Osteoblast (primary cell): ENCODE measurements at places on chromosomes 5 and 9. TPM values are rescaled to one million over a fixed set of nuclear protein-coding genes. Genes with fewer than 3 reads are reported as not detected.

The PCDH1 gene
- 0.29 and 1.4 TPM in 2 replicates for total RNA-seq

The TMOD1 gene
- total RNA-seq: not detected in 2 replicates

The PCDHA9 gene
- 0.29 and 0.36 TPM in 2 replicates for total RNA-seq

The FAM221B gene
- not detected in 2 replicates for total RNA-seq

- DNase-seq: no peak
These were observed 244.9 kb upstream of the KCNN2 start for GRCh38 chr5:114116981-114117380.

- no peak for DNase-seq
These were observed 34.7 kb downstream of the DTWD2 start for GRCh38 chr5:118953652-118954005.

- DNase-seq: no peak
These were observed 32.4 kb upstream of the CEP120 start for GRCh38 chr5:123455640-123456039.

DNA sequence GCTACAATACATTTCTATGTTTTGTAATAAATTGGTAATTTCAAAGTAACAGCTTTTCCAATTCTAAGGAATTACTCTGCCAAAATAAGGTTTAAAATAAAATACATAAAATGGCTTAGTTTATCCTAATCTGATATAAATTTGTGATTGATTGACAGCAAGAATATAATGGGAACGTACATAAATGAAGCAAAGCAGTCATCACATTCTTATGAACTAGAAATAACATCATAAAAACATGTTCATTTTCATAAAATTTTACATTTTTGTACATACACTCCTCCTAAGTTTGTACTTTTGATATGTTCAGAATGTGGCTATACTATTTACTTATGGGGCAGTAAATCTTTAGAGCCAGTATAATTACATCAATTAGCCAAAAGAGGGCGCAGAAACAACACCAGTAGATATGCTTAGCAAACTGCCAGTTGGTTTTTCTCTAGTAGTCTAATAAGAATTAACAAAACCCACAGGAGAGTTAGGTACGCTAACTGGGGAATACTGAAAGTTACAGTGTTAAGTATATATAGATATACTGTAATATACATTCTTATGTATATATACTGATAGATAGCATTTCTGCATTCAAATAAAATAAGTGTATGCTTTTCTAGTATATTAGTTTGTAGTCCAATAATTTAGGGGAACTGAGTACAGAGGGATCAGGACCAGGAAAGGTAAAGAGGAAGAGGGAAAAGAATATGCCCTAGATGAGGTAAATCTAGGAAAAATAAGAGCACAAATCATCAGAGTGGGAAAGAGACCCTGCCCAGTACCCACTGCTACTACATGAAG, 76.8 kb downstream of the ZDHHC21 start:
- DNase-seq: no peak

The IRX4 gene
- not detected in 2 replicates for total RNA-seq

The AGXT2 gene
- not detected in 2 replicates for total RNA-seq

DNA sequence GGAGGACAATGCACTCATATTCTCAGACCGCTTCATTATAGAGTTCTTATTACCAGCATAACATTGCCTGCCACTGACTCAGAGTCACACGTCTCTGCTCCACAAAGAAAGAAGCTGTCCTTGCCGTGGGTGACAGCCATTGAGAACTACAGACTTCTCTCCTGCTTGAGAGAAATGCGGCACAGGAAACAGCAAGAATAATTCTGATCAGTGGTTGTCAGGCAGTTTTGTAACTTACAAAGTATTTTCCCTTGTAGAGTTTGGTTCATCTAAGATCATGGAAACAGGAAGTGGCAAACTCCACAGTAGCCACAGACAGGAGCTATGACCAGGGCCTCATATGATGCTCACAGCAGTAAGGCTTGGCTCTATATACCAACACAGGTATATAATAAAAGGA, 47.0 kb downstream of the KCNV2 start:
- peak; percentile 8 for DNase-seq

DNA sequence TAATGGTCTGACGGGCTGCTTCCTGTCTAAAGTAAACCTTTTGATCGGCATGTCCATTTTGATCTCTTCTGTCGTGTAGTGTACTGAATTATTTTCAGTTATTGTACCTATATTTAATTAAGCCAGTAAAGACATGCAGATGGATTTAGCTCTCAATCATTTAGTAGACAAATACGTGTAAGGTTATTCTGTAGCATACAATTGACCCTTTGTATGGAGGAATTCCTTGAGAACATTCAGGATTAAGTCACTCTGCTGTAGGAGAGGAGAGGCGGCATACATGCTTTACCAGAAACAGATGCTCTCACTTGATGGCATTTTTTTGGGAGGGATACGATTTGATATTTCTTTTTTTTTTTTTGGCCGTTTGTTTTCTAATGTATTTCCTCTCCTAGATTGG, 141.0 kb downstream of the PBX3 start:
- no peak for DNase-seq

The ANKRD34B gene
- not detected in 2 replicates for total RNA-seq

The CFAP157 gene
- not detected in 2 replicates for total RNA-seq

- DNase-seq: no peak
These were observed 963.0 kb upstream of the DMAC1 start for GRCh38 chr9:8762479-8763085.

DNA sequence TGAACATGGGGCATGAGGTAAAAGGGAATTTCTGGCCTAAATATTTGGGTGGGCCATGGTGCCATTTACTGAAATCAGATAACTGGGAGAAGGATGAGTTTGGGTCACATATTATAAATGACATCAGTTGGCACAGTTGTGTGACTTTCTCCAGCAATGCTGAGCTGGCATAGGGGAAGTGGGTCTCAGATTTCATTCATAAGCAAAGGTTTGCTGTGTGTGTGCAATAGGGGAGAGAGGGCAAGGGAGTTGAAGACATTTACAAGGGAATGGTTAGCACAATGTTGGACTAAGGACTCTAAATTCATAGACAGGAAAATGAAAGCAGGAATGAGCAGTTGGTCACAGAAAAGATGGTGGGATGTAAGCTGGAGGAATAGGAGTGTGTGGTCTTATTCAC, 47.8 kb upstream of the KLF9 start:
- DNase-seq: no peak

DNA sequence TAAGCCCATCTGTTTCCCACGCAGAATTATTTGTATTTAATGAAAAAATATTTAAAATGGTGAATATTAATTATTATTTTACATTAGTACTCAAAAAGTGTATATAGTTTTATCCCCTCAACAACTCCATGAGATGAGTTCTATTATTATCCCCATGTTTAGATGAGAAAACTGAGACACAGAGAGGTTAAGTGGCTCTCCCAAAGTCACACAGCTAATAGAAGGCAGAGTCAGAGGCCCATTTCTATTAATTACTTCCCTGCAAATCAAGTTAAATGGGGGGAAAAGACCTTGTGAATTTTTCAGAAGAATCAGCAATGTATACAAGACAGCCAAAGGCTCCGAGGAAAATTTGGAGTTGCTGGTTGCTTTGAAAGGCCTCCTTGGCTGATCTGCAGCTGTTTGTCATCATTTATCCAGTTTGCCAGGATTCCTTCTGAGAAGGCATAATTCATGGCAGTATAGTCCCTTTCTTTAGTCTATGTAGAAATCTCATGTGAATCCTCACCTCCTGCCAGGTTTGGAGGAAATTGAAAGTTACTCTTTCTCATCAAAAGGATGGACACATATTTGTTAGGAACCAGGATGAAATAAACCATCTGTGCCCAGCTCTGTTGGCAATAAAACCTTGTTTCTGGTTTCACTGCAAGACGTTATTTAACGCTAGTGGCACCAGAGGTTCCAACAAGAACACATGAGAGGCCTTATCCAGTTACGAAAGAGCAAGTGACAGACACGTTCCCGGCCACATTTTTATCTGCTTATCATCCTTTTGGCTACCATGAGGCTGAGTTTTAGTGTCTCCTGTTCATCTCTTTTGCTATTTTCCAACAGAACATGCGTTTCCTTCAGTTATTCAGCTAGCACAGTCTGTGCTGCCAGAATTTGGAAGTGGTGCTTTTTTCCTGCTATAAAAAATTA, 621 bp downstream of the FYB1 start:
- no peak for DNase-seq

GRCh38 chr5:6768590-6769230, 55.5 kb downstream of the TENT4A start:
- peak; percentile 62 for DNase-seq

DNA sequence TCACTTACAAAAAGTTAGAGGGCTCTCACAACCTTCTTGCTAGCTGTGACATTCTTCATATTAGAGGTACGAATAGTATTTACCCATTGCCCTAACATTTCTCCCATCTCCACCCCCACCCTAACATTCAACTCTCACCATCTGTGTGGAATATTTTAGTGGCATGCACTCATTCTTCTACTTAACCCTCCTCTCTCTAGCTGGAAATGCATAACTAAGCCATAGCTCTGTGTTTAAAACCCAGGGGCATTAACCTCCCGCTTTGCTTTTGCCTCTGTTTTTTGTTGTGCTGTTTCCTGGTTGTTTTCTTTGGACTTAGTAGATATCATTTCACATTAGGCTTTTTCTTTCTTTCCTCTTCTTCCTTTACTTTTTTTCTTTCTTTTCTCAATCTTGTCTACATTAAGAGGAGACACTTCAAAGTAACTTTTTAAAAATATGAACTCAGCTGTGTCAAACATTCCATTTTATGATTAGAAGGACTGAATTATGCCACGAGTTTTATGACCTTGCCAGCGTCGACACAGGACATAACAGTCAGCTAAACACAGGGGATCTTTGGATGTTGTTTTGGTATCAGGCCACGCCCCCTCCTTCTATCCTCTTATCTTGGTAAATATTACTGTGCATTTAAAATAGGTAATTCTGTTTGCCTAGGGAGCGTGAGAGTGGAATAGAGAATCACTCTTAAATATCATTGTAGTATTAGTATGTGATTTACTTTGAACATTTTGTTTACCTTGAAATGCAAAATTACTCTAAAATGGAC, 236.0 kb downstream of the CD180 start:
- DNase-seq: no peak

- DNase-seq: peak; percentile 27
These were observed 41.8 kb downstream of the FGF1 start for GRCh38 chr5:142644127-142644526.

GRCh38 chr9:16289639-16290038, 580.8 kb downstream of the BNC2 start:
- peak; percentile 83 for DNase-seq

DNA sequence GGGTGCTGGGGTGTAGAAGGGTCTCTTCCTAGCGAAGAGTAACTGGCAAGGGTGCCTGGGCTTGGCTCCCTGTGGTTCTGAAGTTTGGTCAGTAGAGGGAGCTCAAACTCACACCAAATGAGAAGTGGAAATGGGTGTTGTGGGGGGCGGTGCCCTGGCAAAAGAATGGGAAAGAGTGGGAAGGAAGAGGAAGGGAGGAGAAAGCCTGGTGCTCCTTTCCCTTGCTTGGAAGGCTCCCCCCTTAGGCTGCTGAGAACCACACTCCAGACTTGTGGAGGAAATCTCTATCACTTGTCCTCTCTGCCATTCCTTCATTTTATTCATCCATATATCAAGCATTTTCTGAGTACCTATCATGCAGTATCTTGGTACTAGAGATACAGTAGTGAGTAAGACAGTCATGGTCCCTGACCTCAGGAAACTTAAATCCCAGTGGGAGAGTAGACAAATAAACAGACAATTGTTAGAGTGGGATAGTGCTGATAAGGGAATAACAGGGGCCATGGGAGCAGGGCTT, 13.0 kb downstream of the SLC4A9 start:
- peak; percentile 87 for DNase-seq

GRCh38 chr5:75839547-75839946, 122.3 kb upstream of the POC5 start:
- DNase-seq: no peak

The NRARP gene
- total RNA-seq: under 0.01 TPM in 2 replicates

The SLC6A3 gene
- not detected in 2 replicates for total RNA-seq

DNA sequence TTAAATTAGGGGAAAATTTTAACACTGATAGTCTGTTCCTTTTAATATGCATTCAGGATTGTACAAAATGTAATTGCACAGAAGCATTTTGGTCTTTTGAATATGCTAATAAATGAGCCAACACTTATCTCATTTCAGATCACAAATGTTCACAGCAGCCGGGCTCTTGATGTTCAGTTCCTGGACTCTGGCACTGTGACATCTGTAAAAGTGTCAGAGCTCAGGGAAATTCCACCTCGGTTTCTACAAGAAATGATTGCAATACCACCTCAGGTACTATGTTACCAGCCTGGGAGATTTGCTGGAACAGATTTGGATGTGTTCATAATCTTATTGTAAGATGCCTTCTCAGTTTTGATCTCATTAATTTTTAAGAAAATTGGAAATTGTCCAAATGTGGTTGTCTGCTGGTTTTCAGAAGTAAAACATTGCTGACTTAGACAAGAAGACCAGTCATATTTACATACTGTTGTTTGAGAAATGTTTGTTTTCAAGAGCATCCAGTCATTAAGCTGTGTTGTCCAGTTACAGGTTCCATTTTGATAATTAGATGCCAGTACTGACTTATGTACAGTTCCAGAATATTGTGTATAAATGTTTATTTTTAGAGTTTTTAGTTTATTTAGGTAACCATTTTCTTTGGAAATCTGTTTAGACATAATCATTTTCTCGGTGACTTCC, 23.0 kb upstream of the TMOD1 start:
- no peak for DNase-seq

- no peak for DNase-seq
These were observed 23.9 kb downstream of the SECISBP2 start for GRCh38 chr9:89342213-89342612.

The LCN15 gene
- total RNA-seq: not detected in 2 replicates

The PNPLA7 gene
- 1.8 and 2.7 TPM in 2 replicates for total RNA-seq

The EPB41L4A gene
- total RNA-seq: 0.59 and 0.72 TPM in 2 replicates

- DNase-seq: no peak
These were observed 199.6 kb downstream of the DCP2 start for GRCh38 chr5:113176196-113176595.

The LRRC19 gene
- total RNA-seq: under 0.01 TPM in 2 replicates

DNA sequence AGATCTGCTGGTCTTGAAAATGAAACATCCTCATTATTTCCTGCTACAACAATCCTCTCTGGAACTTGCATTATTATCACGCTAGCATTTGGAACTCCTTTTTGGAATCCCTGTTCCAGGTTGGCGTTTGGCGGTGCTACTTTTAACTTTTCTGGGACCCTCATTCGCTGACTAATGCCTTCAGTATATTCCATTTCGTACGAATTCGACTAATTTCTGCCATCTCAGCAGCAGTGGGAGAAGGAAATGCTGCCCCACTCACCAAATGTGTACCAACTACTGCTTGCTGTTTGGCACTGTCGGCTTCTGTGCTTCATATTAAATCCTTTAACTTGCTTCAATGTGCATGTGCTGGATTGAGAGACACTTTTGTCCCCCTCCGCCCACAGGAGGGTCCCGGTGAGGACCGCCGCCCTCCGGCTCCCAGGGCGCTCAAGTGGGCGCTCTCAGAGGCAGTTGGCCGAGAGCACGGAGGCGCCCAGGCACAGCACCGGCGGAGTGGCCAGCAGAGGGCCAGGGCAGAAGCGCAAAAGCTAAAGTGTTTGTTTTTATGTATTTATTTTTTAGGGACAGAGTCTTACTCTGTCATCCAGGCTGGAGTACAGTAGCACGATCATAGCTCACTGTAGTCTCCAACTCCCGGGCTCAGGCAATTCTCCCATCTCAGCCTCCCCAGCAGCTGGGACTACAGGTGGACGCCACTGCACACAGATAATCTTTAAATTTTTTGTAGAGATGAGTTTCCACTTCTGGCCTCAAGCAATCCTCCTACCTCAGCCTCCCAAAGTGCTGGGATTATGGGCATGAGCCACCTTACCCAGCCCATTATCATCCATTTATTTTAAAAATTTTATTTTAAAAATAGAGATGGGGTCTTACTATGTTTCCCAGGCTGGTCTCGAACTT, 11.9 kb downstream of the PDE6A start:
- no peak for DNase-seq

GRCh38 chr9:92728831-92729734, 35.5 kb downstream of the BICD2 start:
- peak; percentile 68 for DNase-seq

The SH3TC2 gene
- 0.59 and 0.72 TPM in 2 replicates for total RNA-seq

The MLANA gene
- total RNA-seq: under 0.01 TPM in 1 of 2 replicates, not detected in the other

The FXN gene
- 2.2 and 4.1 TPM in 2 replicates for total RNA-seq
